ENCODE measurements at places on chromosomes 16 and 17.

GRCh38 chr16:67647111-67647651 is 2.2 kb downstream of the CARMIL2 start:
- DNase-seq, result no peak

GRCh38 chr16:68469796-68470460 is 21.6 kb upstream of the SMPD3 start:
- DNase-seq, result no peak

DNA sequence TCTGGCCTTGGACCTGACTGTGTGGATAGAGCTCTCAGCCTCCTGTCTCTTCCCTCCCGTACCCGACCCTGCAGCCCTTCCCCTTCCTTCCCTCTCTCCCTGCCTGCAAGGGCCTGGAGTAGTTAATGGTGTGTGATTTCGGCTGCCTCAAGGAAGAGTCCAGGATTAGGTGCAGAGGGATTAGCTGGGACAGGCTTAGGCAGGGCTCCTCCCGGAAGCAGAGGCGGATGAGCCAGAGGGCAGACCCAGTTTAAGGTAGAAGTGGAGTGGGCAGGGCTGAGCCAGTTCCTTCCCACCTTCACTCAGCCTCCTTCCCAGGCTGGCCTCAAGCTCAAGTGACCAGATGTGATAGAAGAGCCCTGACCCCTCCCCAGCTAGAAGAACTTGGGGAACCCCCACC is 16.8 kb downstream of the GUCY2D start:
- no peak for DNase-seq

DNA sequence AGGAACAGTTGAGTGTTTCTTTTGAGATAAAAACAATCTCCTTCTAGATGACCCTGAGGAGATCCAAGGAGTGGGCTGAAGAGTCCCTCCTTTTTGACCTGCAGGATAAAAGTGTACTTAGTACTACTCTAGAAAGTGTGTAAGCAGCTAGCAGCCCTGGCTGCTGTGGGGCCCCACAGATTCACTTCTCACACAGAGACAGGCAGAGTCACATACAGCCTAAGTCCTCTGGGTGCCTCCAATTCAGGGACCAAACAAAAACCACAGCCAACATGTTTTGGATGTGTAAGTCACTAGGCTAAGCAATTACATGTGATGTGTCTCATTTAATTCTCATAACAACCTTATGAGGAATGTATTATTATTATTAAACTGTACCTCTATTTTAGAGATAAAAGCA is 97.1 kb downstream of the TMEM100 start:
- no peak for DNase-seq

DNA sequence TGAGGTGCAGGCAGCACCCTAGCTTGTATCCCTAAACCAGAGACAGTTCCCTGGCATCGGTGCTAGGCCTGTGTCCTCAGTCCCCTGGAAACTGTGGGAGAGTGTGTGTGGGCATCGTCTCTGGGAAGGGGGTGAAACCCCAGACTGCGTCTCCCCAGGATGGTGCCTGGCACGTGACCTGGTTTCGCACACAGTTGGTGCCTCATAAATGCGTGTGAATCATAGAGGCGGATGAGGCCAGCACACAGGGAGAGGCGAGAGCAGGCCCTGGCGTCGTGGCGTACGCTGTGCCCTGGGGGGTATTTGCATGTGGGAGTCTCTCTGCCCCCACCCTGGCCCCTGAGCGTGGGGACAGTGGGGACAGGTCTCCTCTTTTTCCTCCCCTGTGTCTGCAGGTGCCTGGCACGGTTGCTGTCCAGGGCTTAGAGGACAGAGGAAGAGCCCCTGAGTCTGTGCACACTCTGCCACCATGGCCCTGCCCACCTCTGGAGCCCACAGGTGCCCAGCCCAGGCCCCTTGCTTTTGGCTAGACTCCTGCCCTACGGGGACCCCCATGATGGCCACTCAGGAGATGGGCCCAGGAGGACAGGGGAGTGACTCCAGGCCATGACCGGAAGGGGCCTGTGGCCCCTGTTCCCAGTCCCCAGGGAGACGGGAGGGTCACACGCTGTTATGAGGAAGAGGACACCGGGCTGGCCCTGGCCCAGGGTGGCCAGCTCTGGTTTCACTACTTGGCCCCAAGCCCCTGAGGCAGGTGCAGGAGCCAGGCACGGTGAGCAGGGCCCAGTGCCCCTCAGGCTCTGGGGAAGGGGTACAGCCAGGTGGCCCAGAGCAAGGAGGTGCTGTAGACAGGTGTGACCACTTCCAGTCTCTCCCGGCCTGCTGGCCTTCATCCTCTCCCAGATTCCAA is 1.3 kb upstream of the FSCN2 start:
- DNase-seq, result no peak

DNA sequence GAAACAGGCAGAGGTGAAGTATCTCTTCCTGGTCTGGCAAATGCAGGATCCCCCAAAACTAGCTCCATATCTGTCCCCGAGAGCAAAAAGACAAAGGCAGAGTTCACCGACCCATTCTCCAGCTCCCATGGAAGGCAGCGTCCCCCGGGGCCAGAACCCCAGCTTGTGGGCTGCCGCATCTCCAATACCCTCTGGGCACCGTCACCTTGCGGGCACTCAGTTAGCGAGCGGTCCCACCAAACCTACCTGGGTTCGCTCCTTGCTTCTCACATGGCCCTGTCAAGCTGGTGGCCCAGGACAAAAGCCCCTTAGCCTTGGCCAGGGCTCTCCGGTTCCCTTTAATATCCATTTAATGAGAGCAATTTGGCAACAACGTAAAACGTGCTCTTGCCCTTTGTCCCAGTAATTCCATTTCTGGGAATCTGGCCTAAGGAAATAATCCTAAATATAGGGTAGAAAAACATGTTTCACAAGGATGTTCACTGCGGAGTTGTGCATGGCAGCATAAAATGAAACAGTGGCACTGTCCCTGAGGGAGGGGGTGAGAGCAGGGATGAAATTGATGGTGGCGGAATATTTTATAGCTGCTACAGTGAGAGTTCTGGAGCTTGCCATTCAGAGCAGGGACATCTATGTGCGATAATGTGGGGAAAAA is 157.1 kb downstream of the CMIP start:
- DNase-seq, result no peak

DNA sequence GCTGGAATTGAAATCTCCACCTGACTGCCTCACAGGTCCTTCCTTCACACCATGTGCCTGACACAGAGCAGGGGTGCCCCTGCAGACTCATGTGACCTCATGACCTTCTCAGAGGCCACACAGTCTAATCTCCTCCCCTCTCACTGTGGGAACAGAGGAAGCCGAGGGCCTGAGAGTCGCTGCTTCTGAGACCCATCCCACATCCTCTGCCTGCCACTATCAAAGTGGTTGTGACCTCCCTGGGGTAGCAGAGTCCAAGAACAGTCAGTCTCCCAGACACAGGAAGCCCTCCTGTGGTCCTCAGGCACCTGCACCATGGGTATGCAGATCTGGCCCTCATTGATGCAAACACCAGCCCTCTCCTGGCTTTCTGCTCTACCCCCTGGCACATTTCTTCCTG is 78.5 kb downstream of the RAB11FIP4 start:
- DNase-seq, result no peak

GRCh38 chr17:37446027-37446426 is 39.3 kb downstream of the TADA2A start:
- no peak for DNase-seq

GRCh38 chr17:17613708-17614114 is 22.2 kb upstream of the PEMT start:
- DNase-seq, result peak; percentile 9

GRCh38 chr17:38925263-38925995 is at the start of gene LASP1NB:
Gene LASP1NB, plus strand, starts transcription at chr17:38925614.
- no peak for DNase-seq

GRCh38 chr17:45428050-45428617 is 4.5 kb downstream of the ARHGAP27 start:
- peak; percentile 67 for DNase-seq

- no peak for DNase-seq
These were observed 27.9 kb upstream of the SSTR5 start for GRCh38 chr16:1044460-1045309.

GRCh38 chr16:80500116-80500859 is 40.5 kb upstream of the DYNLRB2 start:
- DNase-seq, result no peak

- DNase-seq, result no peak
These were observed 30.1 kb downstream of the VPS35 start for GRCh38 chr16:46658925-46659324.

GRCh38 chr17:21352221-21352980 is 23.8 kb upstream of the KCNJ12 start:
- DNase-seq, result no peak

DNA sequence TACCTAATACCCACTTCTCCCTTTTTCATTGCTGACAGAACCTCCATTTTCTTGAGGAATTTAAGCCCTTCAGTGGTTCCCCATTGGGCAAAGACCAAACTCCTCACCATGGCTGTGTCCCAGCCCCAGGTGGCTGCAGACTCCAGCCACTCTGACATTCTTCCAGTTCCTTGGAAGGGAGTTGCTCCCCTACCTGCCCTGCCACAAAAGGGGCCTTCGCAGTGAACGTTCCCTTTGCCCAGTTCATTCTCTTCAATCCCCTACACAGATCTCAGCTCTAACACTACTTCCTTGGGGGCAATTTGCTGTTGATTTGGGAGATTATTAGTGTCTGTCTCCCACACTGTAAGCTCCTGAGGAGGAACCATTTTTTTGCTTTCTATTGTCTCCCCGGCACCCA is 3.2 kb upstream of the AKTIP start:
- DNase-seq, result no peak

GRCh38 chr16:7304279-7304678 is 28.4 kb upstream of the RBFOX1 start:
- no peak for DNase-seq

DNA sequence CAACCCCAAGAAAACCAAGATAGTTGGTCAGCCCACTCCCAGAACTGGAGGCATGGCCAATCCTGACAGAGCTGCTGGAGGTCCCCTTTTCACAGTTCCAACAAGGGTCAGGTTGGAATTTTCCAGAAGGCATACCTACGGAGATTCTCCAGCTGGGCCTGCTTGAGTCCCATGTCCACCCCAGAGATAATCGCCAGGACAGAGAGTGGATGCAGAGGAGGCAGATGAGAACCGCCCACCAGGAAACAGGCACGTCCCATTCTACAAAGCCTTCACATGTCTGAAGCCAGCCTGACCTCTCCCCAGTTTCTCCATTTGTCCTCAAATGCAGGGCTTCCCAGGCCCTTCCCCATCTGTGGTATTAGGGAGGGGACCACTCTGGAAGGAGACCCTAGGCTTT is 47.4 kb upstream of the SMURF2 start:
- DNase-seq, result no peak

GRCh38 chr16:56884026-56884582 is 19.1 kb downstream of the SLC12A3 start:
- DNase-seq, result no peak

Measured in effector memory CD4-positive, alpha-beta T cell (primary cell).